Activated naive CD4-positive, alpha-beta T cell (primary cell): ENCODE measurements at places on chromosomes 1 and 21.

DNA sequence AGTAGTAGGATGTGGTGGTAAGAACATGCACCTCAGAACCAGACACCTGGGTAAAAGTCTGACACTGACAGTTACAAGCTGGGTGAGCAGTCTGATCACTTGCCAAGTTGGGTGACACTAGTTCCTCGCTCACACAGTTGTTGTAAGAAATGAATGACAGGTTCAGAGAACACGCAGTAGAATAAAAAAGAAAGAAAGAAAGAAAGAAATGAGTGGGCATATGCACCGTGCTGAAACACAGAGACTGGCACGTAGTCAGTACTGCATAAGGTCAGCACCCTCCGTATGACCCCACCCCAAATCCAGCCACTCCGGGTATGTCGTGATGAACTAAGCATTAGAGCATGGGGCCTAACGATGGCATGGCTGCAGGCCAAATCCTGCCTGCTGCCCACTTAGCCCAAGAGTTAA, 90.6 kb downstream of the GLUL start:
- no peak for DNase-seq

GRCh38 chr1:89310505-89310904, 37.8 kb upstream of the GBP5 start:
- no peak for DNase-seq

GRCh38 chr1:104163912-104164476, 414.3 kb downstream of the AMY1C start:
- no peak for DNase-seq

GRCh38 chr1:85277802-85278201, 1.4 kb upstream of the BCL10 start:
- no peak for DNase-seq

DNA sequence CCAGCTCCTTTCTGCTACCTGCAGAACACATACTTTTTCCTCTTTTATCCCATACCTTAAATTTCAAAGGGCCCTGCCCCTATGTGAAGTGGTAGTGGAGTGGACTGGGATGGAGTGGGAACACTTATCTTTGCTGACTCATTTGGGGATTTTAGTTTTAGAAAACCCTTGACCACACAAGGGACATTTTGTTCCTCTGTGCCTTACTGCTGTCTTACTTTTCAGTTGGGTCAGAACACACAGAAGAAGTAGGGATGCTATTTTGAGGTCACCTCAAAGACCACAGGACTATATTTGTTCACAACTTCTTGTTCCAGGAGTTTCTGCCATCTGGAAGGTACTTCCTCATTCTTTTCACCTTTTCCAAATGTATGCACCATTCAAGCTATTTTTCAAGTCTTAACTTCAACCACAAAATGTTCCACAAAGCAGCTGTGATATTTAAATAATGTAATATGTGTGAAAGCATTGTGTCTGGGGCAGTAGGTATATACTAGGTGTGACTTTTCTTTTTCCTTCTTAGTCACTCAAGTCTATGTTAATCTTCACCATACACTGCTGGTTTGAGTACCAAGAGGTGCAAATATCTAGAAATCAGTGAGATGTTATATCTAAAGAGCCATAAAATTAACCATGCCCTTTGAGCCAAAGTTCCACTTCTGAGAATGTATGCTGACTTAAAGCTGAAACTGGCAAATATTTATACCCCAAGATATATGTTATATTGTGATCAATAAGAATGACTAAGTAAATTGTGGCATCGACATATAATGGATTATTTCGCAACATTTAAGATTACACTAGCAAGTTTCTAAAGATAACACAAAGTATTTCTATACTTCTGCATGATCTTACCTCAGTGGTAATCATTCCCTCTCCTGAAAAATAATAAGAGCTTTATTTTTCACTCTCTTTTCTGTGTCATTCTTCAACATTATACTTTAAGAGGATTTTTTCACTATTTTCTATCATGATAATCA, 308.5 kb downstream of the MRPL39 start:
- no peak for DNase-seq
